Osteoblast (primary cell): ENCODE measurements at places on chromosomes 12 and 14. TPM values are rescaled to one million over a fixed set of nuclear protein-coding genes. Genes with fewer than 3 reads are reported as not detected.

GRCh38 chr12:30180602-30181001 is 396.9 kb upstream of the TMTC1 start:
- DNase-seq: no peak

DNA sequence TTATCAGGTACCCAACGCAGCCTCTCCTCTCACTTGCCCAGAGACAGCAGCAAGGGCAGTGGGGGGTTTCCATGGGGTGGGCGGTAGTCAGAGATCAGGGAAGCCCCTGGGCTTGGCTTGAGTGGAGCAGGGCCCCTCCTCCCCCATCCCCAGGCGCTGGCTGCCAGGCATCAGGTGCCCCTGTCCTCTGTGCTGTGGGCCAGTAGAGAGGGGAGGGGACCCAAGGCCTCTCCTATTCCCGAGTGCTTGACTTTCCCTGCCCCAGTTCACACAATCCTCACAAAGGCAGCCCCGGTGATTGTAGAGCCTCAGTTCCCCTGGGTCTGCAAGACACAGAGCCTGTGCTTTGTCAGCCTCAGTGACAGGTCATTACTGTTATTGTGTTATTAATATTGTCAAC is 57.7 kb downstream of the MVK start:
- no peak for DNase-seq

GRCh38 chr14:20662968-20663732 is 21.2 kb upstream of the RNASE4 start:
- peak; percentile 82 for DNase-seq

DNA sequence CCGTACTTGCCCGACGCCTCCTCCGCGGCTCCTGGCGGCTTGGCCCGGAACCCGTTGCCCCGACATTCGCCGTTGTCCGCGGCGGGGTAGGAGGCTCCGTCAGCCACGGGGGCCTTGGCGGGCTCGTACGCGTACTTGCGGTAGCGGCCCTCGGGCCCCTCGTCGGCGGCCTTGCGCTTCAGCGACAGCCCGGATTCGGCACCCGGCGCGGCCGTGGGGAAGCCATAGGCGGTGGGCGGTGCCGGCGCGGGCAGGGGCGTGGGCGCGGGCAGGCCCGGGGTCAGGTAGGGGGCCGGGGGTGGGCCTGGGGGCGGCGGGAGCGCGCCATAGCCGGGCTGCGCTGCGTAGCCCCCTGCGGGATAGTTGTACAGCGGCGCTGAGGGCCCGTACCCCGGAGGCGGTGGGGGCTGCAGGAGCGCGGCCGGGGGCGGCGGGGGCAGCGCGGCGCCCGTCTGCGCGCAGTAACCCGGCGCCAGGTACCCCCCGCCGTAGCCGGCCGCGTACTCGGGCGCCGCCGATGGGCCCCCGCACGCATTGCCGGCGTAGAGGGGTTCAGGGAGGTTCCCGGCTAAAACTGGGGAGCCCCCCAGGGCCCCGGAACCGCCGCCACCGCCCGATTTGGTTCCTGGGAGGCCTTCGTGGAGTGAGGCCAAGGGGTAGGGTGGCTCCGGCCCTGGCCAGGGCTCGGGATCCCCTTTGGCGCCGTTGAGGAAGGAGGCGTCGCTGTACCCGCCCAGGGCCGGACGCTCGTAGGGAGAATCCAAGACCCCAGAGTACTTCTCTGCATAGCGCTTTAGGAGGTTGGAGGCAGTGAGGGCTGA is 26.9 kb downstream of the FIGNL2 start:
- DNase-seq: peak; percentile 46

Gene ADAMTS20
- under 0.01 TPM in 1 of 2 replicates, not detected in the other for total RNA-seq
